Colonic mucosa (tissue), 4 donors: ENCODE measurements at places on chromosomes 13 and 19.
A peak's percentile ranks its signal among the peaks of the same experiment; 100 is the strongest.

GRCh38 chr13:31264151-31264550, 64.4 kb downstream of the B3GLCT start:
- H3K27me3 ChIP-seq: no peaks in the 10 kb centered on the region
- DNase-seq: no peak
- no peaks in the 10 kb centered on the region for H3K36me3 ChIP-seq
- no peak overlapping the region for H3K4me3 ChIP-seq
- H3K27ac ChIP-seq: no peak overlapping the region

DNA sequence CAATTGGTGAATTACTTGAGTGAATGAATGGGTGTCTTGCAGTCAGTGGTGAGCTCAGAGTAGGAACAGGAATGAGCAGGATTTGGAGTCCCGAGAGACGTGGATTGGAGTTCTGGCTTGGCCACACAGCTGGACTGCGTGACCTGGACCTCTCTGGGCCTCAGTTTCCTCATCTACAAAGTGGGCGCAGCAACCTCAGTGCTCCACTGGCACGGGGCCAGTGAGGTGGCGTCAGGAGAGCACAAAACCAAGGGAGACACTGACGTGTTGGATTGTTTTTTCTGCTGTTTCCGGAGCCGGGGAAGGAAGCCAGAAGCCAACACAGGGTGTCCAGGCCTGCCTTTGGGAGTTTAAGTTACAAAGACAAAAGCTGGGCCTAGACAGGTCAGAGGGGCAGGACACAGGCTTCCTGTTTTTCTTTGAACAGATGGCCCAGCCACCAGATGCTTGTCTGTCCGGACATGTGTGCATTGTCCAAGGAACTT, 6.5 kb upstream of the DOCK6 start:
- peak overlapping the region; percentile 28 for H3K27ac ChIP-seq
- peak; percentile 34 for DNase-seq
- H3K4me3 ChIP-seq: no peak overlapping the region
- no peaks in the 10 kb centered on the region for H3K27me3 ChIP-seq
- H3K36me3 ChIP-seq: no peaks in the 10 kb centered on the region

DNA sequence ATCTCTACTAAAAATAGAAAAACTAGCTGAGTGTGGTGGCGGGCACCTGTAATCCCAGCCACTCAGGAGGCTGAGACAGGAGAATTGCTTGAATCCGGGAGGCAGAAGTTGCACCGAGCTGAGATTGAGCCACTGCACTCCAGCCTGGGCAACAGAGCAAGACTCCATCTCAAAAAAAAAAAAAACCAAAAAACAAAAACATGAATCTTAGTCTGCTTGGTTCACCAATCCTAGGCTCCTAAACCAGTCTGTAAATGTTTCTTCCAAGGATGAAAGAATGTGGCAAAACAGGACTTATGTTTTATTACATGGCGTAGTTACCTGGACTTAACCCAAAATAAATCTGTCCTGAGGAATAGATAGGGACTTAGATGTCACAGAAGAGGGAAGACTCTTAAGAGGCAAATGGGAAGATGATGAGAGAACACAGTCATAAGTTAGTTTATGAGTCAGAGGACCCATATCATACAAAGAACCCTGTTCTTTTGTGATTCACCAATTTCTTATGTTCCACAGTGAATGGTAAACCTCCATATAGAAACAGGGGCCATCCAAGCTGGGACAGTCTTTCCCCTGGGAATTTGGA, 6.9 kb upstream of the FBXL3 start:
- H3K4me1 ChIP-seq: no peaks in the 10 kb centered on the region
- no peak for DNase-seq
- no peaks in the 10 kb centered on the region for H3K36me3 ChIP-seq

DNA sequence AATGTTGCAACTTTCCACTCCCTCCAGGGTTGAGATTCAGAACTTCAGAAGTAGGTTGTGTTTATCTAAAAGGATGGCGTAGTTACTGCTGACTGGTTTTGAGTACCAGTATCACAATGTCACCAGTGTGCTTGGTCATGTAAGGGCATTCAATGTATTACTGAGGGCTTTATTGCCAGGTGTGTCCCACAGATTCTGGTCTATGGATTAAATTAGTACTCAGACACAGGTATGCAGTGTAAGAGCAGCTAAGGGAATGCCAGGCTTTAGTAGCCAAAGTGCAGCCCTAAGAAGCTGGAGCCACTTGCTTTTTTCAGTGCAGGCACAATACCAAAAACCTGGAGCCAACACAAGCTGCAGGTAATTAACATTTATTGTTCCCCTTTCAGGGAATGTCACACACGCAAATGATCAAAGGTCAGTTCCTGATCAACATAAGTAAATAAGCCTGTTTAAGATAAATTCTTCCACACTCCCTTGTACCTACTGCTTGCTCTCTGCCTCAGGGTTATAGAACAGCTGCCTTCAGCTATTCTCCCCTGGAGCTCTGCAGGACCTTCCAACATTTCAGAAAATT, 130.1 kb upstream of the ZNF91 start:
- DNase-seq: peak; percentile 62
- peak overlapping the region; percentile 49 for H3K27ac ChIP-seq
- no peaks in the 10 kb centered on the region for H3K27me3 ChIP-seq
- no peaks in the 10 kb centered on the region for H3K4me1 ChIP-seq
- H3K4me3 ChIP-seq: no peak overlapping the region

DNA sequence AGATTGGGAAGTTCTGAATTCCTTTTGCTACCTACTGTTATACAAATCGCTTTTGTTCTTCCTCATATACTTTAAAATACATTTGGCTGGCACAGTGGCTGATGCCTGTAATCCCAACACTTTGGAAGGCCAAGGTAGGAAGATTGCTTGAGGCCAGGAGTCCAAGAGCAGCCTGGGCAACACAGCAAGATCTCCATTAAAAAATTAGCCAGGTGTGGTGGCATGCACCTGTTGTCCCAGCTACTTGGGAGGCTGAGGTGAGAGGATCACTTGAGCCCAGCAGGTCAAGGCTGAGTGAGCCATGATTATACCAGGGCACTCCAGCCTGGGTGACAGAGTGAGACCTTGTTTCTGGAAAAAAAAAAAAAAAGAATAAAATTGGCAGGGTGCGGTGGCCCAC, 34.4 kb upstream of the CXCL17 start:
- no peak overlapping the region for H3K27ac ChIP-seq
- H3K36me3 ChIP-seq: no peaks in the 10 kb centered on the region
- no peaks in the 10 kb centered on the region for H3K27me3 ChIP-seq

DNA sequence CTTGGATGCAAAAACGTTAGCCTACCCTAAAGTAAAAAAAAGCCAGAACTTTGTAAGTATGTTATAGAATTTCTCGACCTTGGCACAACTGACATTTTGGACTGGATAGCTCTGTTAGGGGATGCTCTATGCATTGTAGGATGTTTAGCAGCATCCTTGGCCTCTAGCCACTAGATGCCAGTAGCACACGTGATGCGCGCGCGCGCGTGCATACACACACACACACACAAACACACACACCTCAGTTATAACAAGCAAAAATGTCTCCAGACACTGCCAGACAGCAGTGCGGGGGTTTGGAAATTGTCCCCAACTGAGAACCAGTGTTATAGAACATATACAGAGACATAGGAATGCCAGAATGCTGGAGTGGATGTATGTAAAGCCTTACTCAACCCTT, 17.2 kb downstream of the ZNF226 start:
- H3K4me1 ChIP-seq: no peaks in the 10 kb centered on the region
- no peak for DNase-seq
- no peak overlapping the region for H3K27ac ChIP-seq

DNA sequence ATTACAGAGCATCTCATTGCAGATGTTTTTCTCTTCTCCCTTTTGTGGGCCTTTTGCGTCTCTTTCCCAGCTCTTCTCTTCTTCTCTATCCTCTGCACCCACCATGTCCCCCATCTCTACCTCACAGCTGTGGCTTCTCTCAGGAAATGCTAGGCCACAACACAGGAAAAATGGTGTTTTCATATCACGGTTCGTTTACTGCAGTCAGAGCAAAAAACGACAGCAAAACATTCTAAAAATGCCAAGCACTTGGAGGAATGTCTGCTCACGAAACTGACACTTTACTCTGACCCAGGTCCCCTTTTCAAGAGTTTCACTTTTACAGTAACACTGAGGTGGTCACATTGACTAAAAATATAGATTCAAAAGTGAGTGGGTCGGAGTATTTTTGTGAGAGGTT, 152.2 kb downstream of the DCT start:
- no peaks in the 10 kb centered on the region for H3K4me1 ChIP-seq
- no peak overlapping the region for H3K27ac ChIP-seq
- H3K4me3 ChIP-seq: no peak overlapping the region
- no peaks in the 10 kb centered on the region for H3K36me3 ChIP-seq

DNA sequence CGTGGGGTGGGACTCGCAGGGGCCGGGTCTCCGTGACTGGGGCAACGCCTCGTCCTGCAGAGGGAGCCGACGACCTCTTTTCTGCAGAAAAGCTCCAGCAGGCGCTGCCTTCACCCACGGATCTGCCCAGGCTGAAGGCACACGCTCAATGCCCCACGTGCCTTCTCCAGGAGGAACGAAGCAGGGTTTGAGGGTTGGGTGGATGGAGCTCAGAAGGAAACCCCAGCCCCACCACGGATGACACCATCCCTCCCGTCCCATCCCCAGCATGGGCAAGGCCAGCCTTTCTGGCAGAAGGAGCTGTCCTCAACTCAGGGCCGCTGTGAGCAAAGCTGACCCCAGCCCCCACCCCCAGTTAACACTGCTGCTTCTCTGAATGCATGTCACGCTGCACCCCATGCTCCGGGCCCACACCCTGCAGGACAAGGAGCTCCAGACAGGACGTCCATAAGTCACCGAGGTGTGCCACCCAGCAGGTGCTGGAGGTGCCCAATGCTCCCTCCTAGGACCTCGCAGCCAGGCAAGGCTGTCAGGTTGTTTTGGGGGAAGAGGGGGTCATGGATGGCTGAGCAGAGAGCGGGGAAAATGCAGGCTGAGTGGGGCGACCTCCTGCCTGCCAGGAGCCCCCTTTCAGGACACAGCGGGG, 7.4 kb downstream of the C19orf25 start:
- DNase-seq: no peak
- H3K4me3 ChIP-seq: peak overlapping the region; percentile 27
- H3K27me3 ChIP-seq: peaks cover 64% of the 10 kb centered on the region
- H3K4me1 ChIP-seq: peaks cover 29% of the 10 kb centered on the region

DNA sequence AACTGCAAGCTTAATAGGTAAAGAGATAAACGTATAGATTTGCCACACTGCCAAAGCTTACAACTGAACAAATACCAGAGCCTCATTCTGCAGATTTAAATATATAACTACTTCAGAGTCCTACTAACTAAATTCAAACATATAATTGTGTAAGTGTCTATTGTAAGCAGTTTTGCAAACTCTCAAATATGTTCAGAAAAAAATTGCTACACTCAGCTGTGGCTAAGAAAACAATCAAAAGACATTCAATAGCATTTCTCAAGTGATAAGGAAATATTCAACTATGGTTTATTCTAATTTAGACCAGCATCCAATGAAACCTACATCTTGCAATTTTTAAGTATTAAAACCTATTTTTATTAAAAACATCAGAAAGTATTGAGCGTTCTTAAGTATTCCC, 202.4 kb downstream of the KCTD12 start:
- no peak overlapping the region for H3K4me3 ChIP-seq
- no peaks in the 10 kb centered on the region for H3K27me3 ChIP-seq
- no peak for DNase-seq
- H3K36me3 ChIP-seq: no peaks in the 10 kb centered on the region

DNA sequence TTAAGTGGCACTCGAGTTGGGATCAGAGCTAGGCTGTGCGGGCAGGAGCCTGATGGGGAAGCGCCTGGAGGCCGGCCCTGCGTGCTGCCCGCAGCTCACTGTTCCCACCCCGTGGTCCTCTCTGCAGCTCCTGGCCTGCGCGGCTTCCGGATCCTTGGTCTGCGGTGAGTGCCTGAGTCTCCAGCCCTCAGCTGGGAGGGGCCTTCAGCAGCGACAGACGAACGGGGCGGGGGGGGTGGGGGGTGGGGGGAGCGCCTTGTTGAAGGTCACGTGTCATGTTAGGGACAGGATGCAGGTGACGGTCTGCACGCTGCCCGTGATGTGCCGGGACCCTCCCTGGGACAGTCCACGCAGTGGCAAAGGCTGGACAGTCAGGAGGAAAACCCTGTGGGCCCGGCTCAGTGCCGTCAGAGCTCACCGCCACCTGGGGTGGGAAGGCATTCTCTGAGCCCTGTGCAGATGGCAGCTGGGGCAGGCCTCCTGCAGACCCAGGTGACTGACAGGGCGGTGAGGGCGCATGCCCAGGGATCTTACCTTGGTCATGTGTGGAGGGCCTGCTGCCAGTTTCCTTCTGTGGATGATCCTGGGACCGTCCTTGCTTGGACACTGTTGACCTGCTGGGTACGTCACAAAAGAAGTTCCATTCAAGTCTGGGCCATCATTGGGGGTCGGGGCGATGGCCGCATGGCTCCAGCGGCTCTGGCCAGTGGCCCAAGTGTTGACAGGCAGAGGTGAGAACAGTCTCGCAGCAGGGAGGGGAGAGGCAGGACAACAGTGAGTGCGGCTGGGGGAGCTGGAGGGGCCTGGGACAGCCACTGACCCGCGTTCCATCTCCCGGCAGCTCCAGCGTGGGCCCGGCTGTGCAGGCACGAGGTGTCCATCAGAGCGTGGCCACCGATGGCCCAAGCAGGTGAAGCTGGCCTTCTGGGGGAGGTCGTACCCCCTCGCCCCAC, 4.3 kb downstream of the NDUFS7 start:
- peaks cover 8% of the 10 kb centered on the region for H3K36me3 ChIP-seq
- DNase-seq: no peak
- H3K4me3 ChIP-seq: no peak overlapping the region
- H3K27me3 ChIP-seq: no peaks in the 10 kb centered on the region
- H3K4me1 ChIP-seq: peaks cover 6% of the 10 kb centered on the region

GRCh38 chr19:18863843-18864362, 32.1 kb downstream of the CERS1 start:
- H3K27ac ChIP-seq: no peak overlapping the region
- peak; percentile 17 for DNase-seq
- H3K4me1 ChIP-seq: no peaks in the 10 kb centered on the region
- H3K36me3 ChIP-seq: peaks cover 54% of the 10 kb centered on the region
- H3K4me3 ChIP-seq: no peak overlapping the region
- H3K27me3 ChIP-seq: no peaks in the 10 kb centered on the region

DNA sequence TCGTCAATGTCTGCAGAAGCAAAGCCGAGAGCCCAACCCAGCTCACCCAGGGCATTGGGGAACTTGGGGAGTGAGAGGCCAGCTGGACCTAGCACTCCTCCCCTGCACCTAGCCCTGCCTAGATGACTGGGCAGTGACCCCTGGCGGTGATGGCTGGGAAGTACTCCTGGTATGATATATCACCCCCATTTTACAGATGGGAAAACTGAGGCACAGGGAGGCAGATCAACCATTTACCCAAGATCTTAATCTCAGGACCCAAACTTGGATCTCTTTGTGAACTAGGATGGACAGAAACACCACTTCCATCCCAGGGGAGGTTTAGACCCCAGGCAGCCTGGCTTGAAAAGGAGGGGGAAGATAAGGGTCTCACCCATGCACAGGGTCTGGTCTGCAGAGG, 43.5 kb downstream of the CCL25 start:
- no peak for DNase-seq
- H3K27ac ChIP-seq: no peak overlapping the region
- H3K27me3 ChIP-seq: no peaks in the 10 kb centered on the region
- H3K4me1 ChIP-seq: no peaks in the 10 kb centered on the region

GRCh38 chr13:78241278-78241919, 322.8 kb upstream of the EDNRB start:
- H3K36me3 ChIP-seq: no peaks in the 10 kb centered on the region
- no peak overlapping the region for H3K27ac ChIP-seq
- H3K4me1 ChIP-seq: no peaks in the 10 kb centered on the region
- peak; percentile 35 for DNase-seq

GRCh38 chr19:47271949-47272348, 2.7 kb upstream of the INAFM1 start:
- no peak overlapping the region for H3K27ac ChIP-seq
- no peaks in the 10 kb centered on the region for H3K36me3 ChIP-seq
- no peak for DNase-seq
- H3K4me1 ChIP-seq: peaks cover 4% of the 10 kb centered on the region
